Astrocyte of the hippocampus (primary cell): ENCODE measurements at places on chromosomes 1 and 21.

- DNase-seq: no peak
These were observed 76.4 kb upstream of the SLC45A1 start for GRCh38 chr1:8241417-8242014.

DNA sequence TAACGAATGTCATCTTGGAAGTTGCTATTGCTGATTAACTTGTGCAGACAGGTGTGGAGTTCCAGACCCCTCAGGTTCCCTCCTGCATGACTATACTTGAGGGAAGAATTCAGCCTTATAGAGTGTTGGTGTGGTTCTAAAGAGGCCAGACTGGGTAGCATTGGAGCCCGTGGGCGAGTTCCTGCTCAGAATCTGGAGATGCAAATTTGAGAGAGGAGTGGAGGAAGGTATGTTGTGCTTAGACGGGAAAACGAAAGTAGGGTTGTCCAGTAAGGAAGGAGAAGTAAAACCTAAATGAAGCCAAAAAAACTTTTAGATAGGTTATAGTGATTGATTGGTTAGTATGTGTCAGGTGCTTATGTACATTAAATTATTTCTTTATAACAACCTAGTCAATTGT lies 79.2 kb downstream of the ZNF326 start:
- DNase-seq: no peak

DNA sequence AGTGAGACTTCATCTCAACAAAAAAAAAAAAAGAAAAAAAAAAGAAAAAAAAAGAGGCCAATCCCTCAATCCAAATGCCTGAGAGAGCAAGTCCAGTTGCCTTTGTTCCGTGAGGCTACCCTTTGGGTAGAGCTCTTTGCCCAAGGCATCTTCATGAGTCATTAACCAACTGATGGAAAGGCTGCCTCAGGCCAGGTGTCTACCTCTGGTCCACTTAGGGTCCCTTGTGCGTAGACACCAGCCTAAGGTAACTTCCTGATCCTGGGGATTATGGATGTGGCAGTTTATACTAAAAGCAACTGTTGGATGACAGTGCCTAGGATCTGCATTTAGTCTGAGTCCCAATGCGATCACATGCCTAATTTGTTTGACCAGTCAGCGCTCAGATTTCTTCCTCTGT lies 20.7 kb upstream of the ZNF326 start:
- DNase-seq: no peak

DNA sequence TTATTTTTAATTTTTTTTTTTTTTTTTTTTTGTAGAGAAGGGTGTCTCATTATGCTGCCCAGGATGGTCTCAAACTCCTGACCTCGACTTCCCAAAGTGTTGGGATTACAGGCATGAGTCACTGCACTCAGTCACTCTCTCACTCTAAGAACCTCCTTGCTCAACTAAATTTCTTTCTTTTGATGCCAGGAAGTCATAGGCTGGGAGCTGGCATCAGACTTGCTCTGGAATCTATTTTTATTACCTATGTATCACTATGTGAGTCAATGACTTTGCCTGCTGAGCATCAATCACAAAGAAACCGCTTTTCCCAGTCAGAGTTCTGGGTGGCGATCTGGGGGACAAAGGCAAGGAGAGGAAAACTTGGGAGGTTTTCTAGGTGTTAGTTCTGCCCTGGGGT lies 35.5 kb upstream of the PARP1 start:
- peak; percentile 70 for DNase-seq

DNA sequence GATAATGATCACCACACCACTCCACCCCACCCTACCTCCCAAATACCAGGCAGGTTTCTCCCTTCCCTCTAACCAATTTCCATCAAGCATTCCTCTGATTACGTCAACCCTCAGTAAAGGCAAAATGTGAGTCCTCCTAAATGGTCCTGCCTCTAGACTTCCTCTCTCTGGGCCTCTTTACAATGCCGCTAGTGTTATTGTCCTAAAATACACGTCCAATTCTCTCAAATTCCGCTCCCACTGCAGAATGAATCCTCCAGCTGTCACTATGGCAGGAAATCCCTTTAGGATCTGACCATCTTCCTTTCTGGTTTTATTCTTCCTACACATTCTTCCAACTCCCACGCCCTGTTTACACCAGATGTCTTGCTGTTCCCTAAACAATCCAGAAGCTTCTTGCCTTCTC lies 68.7 kb downstream of the DEGS1 start:
- DNase-seq: no peak

DNA sequence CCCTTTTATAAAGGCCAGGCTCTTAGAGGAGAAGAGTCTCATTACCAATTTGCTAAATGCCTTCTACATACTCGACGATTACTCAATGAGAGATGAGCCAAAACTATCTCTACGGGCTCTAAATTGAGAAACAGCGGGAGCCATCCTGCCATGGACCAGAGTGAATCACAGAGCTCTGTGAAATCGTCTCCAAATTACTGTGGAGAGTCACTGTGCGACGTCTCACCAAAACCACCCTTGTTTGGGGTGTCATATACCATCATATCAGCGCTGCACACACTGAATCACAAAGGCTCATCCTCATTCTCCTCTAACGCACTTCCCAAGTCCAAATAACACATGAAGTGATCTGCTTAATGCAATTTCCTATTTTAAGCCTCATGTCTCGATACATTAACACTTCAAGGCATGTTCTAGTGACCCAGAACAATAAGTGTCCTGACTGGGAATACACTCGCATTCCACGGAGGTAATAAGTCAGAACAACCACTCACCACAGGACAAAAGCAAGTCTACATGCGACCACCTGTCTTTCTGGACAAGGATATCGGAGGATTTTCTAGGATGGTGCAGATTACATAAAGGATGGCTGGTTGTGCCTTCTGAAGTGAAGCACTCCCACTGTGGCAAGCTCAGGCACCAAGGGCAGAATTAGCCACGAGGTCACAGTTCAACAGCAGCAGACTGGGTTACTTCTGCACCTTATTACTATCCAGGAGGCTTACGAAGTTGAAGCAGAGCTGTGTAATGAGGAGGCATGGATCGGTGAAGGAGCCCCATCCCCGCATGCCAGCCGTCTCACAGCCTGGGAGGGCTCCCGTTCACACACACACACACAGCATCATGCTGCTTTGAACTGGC lies 44.3 kb downstream of the NID1 start:
- peak; percentile 35 for DNase-seq

DNA sequence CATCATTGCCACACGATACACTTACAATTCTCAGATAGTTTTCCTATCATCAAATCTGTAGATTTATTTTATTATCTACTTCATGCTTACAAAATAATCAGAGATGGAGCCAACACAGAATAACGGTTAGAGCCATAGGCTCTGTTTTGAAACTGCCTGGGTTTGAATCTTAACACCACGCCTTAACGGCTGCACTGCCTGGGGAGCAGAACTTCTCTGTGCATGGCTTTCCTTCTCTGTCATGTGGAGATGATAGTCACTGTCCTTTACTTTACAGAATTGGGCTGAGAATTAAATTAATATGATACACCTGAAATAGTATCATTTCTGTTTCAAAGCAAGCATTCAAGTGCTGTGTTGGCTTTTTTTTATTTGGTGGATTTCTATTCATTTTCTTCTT lies 177.8 kb downstream of the HMCN1 start:
- no peak for DNase-seq

GRCh38 chr1:185328255-185328654 lies 11.2 kb upstream of the IVNS1ABP start:
- DNase-seq: no peak

DNA sequence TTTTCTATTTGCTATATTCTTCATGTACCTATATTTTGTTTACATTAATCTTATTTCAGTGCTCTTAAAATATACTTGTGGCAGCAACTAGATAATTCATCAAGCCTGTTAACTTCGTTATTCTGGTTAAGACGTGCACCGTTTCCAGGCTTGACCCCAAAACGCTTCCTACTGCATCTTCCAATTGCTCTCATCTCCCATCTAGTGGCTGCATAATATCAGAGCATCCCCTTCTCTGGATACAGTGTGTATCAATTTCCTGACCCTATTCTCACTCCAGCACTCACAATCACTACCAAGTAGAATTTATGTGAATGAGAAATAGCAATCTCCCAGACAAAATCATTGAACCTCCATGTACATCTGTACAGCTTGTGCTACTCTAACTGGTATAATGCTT lies 1280.3 kb upstream of the B3GALT2 start:
- DNase-seq: no peak

- DNase-seq: peak; percentile 41
These were observed 496.5 kb upstream of the ADGRL2 start for GRCh38 chr1:81304187-81304586.

- DNase-seq: no peak
These were observed 58.3 kb upstream of the FMN2 start for GRCh38 chr1:240033406-240033805.

DNA sequence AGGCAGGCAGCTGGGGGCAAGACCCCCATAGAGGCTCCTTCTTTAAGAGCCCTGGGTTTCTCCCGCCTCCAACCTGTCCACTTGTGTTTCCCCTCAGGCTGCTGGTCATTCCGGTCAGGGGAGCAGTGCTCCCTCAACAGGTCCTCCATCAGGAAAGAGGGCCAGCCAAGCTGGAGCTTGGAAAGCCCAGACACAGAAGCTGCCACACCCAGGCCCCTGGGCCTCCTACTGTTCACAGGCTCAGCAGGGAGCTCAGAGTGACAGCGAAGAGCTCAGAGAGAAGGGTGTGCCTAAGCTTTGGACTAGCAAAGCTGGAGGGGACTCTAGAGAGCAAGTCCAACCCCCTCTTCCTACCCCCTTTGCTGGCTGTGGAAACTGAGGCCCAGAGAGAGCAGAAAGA lies 10.3 kb upstream of the CDCP2 start:
- no peak for DNase-seq

GRCh38 chr1:212774584-212774983 lies 17.0 kb downstream of the NSL1 start:
- DNase-seq: peak; percentile 33

- no peak for DNase-seq
These were observed 15.3 kb upstream of the ZNF678 start for GRCh38 chr1:227548119-227548397.

- DNase-seq: no peak
These were observed 39.1 kb upstream of the TRAPPC10 start for GRCh38 chr21:43972850-43973633.

DNA sequence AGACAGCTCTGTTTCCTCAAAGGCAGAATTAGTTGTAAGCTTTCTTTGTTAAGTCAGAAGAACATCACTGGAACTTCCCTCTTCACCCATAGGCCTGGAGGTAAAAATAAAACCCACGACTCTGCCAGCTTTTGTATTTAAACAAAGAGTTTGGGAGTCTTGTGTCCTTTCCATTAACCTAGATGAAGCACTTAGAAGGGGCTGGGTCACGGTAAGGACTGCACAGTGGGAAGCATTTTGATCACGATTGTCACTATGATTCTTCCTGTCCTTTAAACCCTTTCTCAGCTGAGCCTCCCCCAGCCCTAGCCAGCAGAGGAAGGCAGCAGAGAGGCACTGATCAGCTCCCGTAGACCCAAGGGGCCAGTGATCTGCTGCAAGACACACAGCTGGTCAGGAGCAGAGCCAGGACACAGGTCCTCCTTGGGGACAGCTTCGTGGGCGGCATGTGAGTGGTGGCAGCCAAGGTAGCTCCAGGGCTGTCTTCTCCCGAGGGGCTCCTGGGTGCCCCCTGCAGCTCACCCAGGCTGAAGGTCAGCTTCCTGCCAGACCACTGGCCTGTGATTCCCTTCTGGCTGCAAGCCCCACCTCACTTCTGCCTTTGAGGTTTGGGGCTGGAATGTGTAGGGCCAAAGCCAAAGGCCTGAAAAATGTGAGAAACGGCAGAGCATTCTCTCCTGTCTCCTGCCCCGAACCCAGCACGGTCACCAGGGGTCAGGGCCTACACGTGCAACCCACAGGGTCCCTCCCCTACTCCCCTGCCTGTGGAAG lies 4.0 kb upstream of the LAPTM5 start:
- peak; percentile 73 for DNase-seq

DNA sequence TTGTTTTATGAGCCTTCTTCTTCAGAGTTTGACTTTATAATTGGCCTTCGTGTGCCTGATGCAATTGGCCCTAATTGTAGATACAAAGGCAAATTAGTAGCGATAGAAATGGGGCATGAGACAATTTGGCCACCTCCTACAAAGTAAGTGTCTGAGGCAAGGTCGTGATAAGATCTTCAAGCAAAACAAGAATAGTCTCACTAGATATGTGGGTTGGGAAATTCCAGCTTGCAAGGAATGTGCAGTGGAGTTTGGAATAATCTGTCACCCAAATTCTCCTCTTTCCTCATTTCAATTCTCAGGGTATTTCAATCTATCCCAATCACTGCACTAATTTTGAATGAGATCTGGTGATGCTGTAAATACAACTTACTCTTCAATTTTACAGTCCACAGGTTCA lies 11.4 kb upstream of the TSNAX start:
- DNase-seq: no peak

- DNase-seq: no peak
These were observed 256.5 kb downstream of the TTLL7 start for GRCh38 chr1:83742446-83742845.

DNA sequence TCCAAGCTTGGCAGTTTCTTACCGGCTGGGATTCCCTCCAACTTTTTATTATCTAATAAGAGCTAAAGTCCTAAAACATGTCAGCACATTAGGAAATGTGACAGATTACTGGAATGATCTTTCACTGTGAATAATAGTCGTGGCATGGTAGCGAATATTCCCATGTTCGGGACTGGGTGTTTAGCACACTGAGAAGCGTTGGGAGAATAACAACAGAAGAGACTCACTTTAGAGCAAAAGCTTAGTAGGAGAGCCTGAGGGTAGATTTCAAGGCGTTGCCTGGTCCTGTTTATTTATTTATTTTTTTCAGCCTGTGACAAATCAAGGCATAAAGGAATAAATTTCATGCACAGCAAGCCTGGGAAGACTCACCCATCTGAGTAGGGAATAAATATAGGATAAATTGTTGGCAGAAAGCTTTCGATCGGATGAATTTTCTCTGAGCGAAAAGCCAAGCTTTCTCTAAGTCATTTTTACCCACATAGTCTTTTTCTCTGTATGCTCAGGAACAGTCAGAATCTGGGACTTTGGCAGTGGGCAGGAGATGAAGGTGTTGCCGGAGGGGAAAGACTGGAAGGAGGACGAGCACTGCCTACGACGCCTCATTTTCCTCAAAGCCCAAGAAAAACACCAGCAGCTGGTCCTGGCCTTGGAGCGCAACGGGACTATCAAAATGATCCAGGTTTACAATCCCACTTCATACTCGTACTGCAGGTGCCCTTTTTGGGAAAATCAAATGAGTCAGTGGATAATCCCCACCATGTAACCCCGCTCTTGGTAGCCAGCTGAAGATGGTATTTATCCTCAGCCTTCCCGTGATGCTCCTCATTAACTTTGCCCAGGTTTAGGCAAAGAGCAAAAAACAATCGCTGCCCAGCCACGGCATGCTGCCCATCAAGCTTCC lies 97.2 kb downstream of the WDR64 start:
- DNase-seq: peak; percentile 2

DNA sequence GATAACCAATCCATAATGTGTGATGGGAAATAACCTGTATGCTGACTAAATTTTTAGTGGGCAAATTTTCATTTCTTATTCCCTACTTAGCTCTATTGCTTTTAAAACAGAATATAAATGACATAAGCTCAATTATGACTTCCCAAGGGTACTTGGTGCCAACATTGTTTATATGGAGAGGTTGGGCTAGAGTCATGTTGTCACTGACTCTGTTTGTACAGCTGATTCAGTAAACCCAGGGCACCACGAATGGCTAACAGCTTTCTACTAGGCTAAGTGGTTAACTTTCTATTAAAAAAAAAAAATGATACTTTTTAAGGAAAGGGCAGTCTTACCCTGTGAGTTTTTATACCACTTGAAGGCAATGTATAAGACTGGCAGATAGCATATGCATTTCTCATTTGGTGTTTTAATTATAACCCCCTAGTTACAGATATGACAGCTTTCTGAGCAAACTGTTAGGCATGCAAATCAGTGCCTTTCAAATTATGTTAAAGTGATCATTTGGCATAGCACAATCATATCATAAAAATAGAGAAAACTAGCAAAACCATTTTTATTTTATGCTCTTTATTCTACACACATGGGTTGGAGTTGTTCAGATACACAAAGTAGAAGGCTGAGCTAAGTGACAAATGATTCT lies 147.1 kb downstream of the DNM3 start:
- DNase-seq: no peak
